ENCODE measurements at places on chromosomes 3 and 15.

GRCh38 chr15:79562403-79562815, 130.3 kb downstream of the MINAR1 start:
- no peak for DNase-seq

DNA sequence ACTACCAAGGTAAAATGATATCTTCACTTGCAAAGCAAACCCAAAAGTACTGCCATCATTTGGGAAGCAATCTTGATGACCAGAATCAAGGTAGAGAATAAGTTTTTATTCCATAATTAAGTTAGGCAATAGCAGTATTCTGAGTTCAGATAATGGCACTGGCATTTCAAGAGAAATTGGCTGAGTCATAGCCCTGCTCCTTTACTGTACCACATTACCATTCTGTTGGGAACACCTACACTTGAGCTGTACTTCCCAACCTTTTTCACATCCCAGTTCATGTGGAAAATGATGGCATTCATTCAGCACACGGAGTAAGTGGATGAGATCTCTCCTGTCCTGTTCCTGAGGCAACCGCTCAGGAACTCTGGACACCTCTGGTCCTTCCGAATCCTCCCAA, 311.6 kb upstream of the TPRG1 start:
- no peak for DNase-seq

- no peak for DNase-seq
Observed at GRCh38 chr3:8985876-8986275, 22.6 kb upstream of the RAD18 start.

GRCh38 chr3:11720917-11721411, 77.2 kb upstream of the VGLL4 start:
- no peak for DNase-seq

DNA sequence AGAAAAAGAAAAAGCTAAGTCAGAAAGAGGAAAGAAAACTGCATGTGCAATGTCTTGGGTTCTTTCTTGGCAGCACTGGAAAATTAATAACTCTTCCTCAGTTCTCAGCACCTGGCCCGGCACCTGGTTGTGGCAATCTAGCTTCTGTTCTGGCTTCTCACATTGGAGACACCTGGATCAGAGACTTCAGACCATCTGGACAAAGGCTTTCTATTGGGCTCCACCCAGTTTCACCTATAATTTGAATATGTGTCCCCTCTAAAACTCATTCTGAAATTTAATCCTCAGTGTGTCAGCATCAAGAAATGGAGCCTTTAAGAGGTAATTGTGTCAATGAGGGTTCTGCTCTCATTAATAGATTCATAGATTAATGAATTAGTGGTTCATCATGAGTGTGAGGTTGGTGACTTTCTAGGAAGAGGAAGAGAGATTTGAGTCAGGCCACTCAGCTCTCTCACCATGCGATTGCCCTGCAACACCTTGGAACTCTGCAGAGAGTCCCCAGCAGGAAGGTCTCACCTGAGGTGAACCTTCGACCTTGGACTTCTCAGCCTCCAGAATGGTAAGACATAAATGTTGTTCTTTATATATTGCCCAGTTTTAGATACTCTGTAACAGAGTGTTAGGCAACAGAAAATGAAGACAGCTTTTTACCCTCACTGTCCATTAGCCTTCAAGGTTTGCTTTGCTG, 679.9 kb downstream of the NTRK3 start:
- no peak for DNase-seq

DNA sequence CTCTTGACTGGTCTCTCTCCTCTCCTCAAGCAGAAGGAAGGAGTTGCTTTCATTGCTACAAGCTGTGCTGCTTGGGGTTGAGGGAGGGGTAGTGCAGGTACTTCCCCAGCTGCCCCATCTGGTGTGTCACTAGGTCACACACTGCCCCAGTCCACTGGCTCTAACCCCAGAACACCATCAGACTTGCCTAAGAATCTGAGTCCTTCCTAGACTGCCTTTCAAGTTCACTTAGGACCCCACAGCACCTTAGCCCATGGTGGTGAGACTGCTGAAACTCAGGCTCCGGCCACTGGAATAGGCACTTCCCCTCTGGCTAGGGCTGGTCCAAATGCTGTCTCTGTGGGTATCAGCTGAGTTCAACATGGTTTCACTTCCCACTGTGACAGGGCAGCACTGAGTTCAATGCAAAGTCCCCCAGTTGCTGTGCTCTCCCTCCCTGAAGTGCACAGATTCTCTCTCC, 279.7 kb upstream of the GOLGA6L4 start:
- DNase-seq, result no peak

- DNase-seq, result peak; percentile 48
Observed at GRCh38 chr15:90471769-90472168, 58.0 kb upstream of the CRTC3 start.

DNA sequence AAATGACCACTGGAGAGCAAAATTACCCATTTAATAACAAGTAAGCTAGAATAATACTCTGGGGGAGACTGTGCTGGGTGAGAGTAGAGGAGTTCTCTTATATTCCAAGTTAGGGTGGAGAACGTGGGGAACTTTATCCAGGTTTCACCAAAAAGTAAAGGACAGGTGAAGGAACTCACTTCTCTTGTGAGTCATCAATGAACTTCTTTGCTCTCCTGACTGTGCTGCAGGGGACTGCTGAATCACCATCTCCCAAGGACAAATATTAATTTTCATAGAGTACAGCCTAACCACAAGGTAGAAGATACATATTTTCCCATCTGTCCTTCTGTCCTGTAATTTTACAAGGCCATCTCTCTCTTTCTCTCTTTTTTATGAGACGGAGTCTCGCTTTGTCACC, 8.3 kb upstream of the PDCD6IP start:
- DNase-seq, result no peak

GRCh38 chr15:78312536-78312935, 13.1 kb upstream of the SKIC8 start:
- DNase-seq, result no peak

GRCh38 chr15:89486726-89487050, 9.7 kb downstream of the RHCG start:
- no peak for DNase-seq

- no peak for DNase-seq
Observed at GRCh38 chr3:100615684-100616083, 6.3 kb downstream of the ADGRG7 start.

DNA sequence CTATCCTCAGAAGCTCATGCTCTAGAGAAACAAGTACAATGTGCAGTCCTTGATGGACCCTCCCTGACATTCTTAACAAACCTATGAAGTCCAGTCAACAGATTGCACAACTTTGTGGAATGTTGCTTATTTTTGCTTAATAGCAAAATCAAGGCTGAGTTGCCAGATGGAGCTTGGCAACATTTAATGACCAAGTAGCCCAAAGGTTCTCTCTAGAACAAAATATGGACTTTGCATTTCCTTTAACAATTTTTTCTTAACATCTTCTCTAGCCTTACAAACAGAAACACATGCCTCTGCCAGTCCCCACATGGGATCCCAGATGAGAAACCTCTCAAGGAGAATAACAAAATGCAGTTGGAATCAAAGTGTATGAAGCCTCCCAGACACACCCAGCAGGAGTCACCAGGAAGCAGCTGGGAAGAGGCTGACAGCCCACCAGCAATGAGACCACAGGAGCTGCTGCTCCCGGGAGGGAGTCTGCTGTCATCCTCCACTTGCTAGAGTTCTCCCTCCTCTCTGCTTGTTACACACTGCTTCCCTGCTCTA, 422.5 kb upstream of the CDIN1 start:
- no peak for DNase-seq

GRCh38 chr15:78454992-78455391, 17.0 kb downstream of the IREB2 start:
- no peak for DNase-seq

Measured in anterior cingulate cortex (tissue), 58 donors.